Cerebellar cortex (tissue), 1 donor: ENCODE measurements at places on chromosomes 4 and X.

DNA sequence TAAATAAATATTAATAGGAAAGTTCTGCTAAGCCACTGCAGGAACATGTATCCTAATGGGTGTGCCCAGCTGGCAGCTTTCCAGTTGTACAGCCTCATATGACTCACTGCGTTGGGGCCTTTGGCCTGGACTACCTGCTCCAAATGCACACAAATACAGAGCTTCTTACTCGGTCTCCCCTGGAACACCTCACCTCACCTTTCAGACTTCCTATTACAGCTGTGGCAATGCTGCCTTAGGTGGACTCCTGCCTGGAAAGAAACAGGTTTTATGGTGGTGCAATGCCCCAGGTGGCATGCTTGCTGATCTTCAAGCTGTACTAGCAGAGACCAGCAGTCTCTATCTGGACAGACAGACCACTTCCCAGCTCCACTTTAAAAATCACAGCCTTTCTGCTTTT, 85.7 kb upstream of the EXOC1L start:
- DNase-seq = no peak

DNA sequence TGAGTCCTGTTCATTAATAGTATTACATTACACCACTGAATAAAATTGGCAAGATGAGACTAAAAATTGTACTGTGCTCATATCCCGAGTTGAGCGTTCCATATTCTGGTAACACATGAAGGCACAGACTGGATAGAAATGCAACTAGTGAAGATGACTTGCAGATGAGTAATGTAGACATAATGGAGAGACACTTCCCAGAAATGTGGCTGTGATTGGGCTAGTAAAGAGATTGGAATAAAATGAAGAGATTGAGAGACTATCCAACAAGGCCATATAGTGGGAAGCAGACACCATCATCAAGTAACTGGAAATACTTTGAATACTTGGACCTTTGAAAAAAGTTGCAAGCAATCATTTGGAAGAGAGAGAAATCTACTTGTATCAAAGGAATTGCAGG, 77.3 kb downstream of the DCAF8L1 start:
- DNase-seq = no peak

DNA sequence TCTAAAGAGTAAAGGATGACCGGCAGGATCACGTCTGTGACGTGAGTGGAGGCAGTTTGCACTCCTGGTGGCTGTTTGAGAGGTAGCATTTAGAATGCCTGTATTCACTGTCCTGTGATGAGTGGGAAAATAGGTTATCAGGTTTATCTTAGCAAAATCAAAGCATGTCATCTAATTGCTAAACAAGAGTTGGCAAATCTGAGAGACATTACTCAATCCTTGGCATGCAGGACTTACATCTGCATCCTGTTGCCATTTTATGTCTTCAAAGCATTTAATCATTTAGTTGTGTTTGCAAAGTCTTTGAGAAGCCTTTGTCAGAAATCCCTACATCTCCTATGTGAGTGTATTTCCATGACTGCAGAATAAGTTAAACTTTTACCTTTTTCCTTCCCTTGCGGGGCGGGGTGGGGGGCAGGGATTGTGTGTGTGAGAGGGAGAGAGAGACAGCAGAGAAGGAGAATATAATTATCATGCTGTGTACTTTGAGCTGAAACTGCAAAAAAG, 41.4 kb upstream of the MSANTD1 start:
- DNase-seq = no peak

DNA sequence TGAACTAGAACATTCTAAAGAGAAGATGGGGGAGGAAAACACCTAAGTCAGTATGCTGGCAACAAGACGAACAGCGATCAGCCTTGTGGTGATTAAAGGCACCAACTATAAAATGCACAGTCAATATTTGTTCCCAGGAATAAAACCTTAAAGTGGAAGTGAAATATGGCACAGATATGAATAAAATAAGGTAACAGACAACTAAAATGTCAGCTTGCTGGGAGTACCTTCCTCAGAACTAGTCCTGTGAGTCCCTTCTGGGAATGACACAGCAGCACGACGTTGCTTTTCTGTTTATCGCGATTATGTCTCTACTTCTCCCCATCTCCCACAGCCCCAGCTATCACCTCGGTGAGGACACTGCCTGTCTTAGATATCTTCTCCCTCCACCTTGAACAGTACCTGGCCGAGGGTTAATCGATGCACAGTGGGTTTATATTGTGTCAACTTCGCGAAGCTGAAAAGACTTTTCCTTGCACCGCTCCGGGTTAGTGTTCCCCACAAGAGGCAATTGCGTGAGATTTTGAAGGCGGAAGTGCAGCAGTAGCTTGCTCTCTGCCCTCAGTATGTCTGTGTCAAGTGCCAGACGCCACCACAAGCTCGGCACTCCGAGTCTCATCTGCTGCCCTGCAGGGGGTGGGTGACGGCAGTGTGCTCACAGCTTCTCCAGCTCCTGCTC, 17.4 kb downstream of the MTNR1A start:
- peak; percentile 35 for DNase-seq

DNA sequence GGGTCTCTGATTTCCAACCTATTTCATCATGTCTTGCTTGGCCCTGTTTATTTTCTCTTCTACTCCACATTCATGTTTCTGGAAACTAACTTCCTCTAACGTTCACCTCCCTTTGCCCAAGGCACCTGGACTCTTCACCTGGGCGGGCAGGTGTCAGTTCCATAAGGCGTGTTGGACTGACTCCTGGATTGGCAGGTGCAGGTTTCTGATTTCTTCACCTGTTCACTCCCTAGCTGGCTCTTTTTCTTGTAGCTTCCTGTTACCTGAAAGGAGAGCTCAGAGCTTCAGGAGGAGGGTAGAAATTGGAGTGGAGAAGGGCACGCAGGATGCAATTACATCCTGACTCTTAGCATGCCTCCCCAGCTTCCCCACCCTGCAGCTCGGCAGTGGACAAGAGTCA, 350.8 kb upstream of the KLF3 start:
- no peak for DNase-seq

DNA sequence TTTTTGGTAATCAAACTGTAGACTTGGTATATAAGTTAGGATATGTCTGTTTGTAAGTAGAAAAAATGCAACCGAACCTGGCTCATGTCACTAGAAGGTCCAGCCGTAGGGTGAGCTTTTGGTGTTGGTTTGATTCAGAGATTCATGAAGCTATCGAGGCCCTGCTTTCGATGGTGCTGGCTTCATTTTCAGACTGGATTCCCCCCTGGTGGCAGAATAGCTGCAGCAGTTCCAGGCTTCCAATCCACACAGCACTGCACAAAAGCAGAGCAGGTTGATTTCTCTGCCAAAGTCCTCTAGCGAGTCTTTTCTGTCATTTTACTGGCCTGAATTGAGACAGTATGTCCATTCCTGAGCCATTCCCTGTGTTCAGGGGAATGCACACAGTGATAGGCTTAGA, 33.1 kb downstream of the PDK3 start:
- peak; percentile 40 for DNase-seq

DNA sequence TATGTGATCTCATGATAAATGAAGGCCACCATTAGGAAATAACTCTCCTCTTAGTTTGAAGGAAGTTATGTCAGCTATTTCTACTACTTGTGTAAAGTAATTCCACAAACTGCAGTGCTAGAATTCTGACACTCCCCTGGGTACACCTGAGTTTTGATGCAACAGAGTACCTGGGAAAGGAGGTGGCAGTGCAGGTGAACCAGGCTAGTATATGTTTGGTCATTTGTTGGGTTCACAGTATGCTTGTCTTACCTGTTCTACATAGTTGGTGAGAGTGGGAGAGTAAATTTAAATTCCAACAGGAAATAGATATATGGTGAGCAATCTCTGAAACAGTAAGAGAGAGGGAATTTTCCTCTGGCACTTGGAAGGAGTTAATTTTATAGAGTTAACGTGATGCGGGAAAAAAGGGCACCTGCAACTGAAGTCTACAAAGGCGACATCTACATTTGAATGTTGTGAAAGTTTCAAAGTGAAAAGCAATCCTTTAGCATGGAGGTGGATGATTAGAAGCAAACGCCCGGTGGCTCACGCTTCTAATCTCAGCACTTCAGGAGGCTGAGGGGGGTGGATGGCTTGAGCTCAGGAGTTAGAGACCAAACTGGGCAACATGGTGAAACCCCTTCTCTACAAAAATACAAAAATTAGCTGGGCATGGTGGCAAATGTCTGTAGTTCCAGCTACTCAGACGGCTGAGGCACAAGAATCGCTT, 8.3 kb upstream of the SLC10A6 start:
- DNase-seq = no peak

DNA sequence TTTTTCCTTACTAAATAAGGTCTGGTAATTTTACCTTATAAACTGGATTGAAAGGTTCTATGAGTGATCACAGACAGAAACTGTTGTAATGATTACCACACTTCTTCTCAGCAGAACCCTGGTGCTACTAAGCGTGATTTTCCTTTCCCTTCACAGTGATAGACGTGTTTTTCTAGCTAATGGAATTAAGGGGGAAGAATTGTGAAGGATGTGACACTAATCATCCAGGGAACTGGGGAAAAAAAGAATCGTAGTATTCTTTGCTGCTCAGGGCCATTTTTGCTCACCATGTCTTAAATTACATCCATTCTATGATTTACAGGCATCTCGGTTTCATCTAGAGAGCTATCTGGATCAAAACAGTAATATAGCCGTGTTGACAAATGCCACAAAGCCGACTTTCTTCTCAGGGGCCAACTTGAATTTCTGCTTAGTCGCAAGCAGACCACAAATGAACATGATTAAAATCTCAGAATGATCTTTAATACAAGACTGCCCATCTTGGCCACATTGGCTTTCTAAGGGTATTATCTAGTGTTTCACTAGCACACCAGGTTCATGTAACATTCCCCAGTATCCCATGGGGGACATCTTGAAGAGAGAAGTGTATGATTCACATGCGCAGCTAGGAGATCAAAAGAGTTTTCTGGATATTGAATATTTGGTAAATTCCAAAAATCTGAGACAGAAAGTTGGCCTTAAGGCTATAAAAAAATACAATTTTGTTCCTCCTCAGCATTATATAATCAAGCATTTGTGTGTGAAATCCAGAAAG, 154.0 kb downstream of the UGT8 start:
- DNase-seq = no peak

GRCh38 chr4:126965877-126966276, 666.9 kb upstream of the INTU start:
- DNase-seq = no peak

DNA sequence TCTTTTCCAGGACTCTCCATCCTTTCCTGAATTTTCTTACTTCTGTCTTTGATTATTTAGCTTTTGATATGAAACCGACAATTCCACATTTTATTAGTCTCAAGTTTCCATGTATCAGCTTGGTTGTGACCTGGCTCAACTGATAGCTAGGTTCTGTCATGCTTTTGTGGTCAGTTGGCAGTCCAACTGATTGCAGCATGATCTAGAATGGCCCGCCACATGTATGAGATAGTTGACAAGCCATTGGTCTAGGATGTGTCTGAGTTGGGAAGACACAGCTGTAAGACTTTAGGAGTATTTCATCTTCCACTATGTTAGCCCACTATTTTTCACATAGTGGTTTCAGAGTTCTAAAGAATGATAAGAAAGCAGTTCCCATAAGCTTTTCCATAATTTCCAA, 117.5 kb upstream of the GRID2 start:
- no peak for DNase-seq

GRCh38 chrX:29541038-29541437, 674.3 kb upstream of the MAGEB2 start:
- DNase-seq = no peak

GRCh38 chr4:128298852-128299251, 11.2 kb upstream of the PGRMC2 start:
- DNase-seq = no peak

DNA sequence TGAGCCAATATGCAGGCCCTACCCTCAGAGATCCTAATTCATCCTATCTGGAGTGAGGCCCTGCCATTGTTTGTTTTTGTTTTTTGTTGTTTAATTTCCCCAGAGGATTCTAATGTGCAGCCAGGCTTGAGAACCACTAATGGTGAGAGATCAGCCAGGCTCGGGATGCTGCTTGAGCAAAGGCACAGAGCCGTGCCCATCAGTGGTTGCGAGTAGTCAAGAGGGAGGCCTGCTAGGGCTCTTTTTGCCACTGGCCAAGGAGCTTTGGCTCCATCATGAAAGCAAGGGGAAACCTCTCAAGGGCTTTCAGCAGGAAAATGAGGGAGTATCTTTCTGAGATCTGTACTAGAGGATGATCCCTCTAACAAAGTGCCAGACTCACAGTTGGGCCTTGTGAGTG, 2.7 kb downstream of the TCEANC start:
- no peak for DNase-seq

- DNase-seq = no peak
Measured at GRCh38 chr4:99403380-99404184, 31.6 kb downstream of the ADH7 start.

- no peak for DNase-seq
Measured at GRCh38 chrX:136779346-136779781, 1.4 kb downstream of the ARHGEF6 start.

DNA sequence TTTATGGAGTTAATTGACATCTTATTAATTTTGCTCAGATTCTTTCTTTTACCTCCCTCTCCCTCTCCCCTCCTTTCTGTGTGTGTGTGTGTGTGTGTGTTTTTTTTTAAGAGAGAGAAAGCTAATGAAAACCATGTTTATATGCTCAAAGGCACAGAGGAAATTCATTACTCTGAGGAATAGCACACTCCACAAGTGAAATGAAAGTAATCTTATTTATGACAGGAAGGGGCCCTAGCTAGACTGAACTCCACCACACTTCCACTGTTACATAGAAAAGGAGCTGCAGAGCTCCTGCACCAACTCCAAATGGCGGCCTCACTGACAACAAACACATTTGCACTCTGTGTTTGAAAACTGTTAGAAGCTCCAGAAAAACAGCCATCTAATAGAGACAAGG, 150.6 kb downstream of the RASL11B start:
- no peak for DNase-seq

DNA sequence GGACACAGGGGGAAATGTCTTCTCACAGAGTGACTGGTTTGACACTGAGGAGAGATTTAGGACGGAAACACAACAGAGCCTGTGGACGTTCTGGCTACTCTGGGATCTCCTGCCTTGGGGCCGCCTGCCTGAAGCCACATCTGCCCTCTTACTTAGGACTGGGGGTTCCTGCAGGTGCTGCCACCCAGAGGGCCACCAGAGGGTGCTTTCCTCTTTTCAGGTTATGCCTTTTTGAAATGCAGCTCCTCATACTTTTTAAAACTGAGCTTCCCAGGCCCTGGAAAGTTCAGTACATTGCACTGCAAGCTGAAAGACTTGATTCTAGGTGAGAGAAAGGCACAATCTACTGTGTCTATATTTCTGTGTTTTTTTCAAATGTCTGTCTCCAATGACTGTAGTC, 92.2 kb upstream of the PGRMC2 start:
- peak; percentile 26 for DNase-seq
